ENCODE measurements at places on chromosomes 6 and 20. TPM values are rescaled to one million over a fixed set of nuclear protein-coding genes. Genes with fewer than 3 reads are reported as not detected.

DNA sequence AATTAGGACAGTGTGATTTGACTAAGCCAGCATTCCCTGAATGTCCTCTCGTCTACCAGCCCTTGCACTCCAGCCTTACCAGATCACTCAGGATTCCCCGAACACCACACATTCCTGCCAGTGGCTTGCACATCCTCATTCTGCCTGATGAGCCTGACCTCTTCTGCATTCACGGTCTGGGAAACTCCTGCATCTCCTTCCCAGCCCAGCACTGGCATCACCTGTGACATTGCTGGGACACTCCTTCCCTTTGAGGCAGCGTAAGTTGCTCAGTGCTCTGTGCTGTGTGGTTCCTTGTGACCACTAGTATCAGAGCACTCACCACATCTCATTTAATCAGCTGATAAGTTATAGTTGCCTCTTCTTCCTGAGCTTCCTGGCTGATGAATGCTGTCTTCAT is 17.3 kb downstream of the NCOA7 start:
- no peak for DNase-seq

- DNase-seq, result no peak
Observed at GRCh38 chr6:149852881-149853280, 11.3 kb downstream of the LRP11 start.

GRCh38 chr20:33858666-33859065 is 47.5 kb downstream of the CHMP4B start:
- DNase-seq, result no peak

GRCh38 chr20:6104493-6105188 is 18.2 kb downstream of the FERMT1 start:
- no peak for DNase-seq

DNA sequence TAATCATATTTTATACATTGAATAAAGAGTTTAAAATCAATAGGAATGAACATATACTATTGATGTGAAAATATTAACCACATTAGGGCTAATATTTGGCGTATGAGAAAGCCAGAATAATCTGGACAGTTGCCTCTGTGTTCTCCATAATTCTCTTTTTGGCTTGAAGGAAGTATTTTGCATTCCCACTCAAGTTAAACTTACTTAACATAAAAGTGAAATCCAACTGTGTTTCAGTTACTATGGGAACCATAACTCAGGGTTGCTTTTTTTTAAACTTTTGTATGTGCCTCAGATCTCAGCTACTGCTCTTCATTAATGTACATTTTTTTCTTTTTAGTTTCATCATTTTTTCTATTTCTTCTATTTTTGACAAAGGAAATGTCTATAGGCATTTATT is 479.8 kb downstream of the NKAIN2 start:
- no peak for DNase-seq

DNA sequence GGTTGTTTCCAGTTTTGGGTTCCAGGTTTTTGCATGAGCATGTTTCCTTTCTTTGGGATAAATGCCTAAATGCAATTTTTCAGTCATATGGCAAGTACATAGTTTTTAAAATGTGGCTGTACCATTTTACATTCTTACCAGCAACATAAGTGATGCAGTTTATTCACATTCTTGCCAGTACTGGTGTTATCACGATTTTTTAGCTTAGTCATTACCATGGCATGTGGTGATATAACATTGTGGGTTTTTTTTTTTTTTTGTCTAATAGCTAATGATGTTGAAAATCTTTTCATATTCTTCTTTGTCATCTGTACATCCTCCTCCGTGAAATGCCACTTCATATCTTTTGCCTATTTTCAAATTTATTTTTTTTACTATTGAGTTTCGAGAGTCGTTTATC is 2.9 kb upstream of the TDRD6 start:
- no peak for DNase-seq

GRCh38 chr20:63261060-63261794 is 7.0 kb upstream of the NKAIN4 start:
- DNase-seq, result no peak

GRCh38 chr20:15909995-15910394 is 663.3 kb downstream of the KIF16B start:
- DNase-seq, result no peak

GRCh38 chr6:128333581-128334223 is 186.7 kb downstream of the PTPRK start:
- no peak for DNase-seq

- DNase-seq, result no peak
Observed at GRCh38 chr20:14012671-14013070, 17.4 kb downstream of the MACROD2 start.

Gene CYP39A1
- 2.3 TPM for total RNA-seq

Gene COL21A1
- total RNA-seq, result 1.9 TPM

Gene TNFRSF6B
- total RNA-seq, result not detected

Gene AURKA
- total RNA-seq, result 4.8 TPM

Gene MATN4
- total RNA-seq, result not detected

Gene SCGN
- 14.3 TPM for total RNA-seq

Gene EEF1A2
- 214 TPM for total RNA-seq

Gene CCN5
- total RNA-seq, result not detected

Gene FKBP1C
- total RNA-seq, result 0.31 TPM

Gene NMBR
- total RNA-seq, result 12.6 TPM

Gene HFE
- total RNA-seq, result 1.1 TPM

Gene PRELID3B
- 61.3 TPM for total RNA-seq

Measured in occipital lobe (tissue), 3 donors.